ENCODE measurements at places on chromosomes 1 and 21. TPM values are rescaled to one million over a fixed set of nuclear protein-coding genes. Genes with fewer than 3 reads are reported as not detected.
A peak's percentile ranks its signal among the peaks of the same experiment; 100 is the strongest.

GRCh38 chr1:81650776-81651175 is 150.0 kb upstream of the ADGRL2 start:
- no peak for DNase-seq

The KRTAP8-1 gene
- not detected for total RNA-seq

- peak; percentile 93 for DNase-seq
Observed at GRCh38 chr1:15046487-15047165, 106.9 kb upstream of the TMEM51 start.

DNA sequence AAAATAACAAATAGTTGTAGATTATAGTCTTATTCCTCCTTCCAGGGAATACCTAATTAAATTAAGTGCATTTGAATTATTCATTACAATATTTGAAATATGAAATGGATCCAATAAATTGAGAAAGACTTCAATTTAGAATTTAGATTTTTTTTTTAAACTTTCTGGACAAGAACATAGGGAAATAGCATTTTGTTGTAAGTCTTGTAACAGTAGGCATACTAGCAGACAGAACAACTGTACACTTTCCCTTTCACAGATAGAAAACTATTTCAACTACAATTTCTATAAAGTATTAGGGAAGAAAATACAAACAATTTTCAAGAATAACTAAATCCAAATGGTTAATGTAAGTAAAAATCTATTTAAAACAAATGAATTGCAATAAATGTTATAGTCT is 577.5 kb downstream of the USP25 start:
- no peak for DNase-seq

The CSMD2 gene
- total RNA-seq: 0.40 TPM

GRCh38 chr1:242016479-242016878 is 17.6 kb upstream of the MAP1LC3C start:
- no peak for DNase-seq
